ENCODE measurements at places on chromosomes 3 and 15.

- no peak for DNase-seq
Observed at GRCh38 chr3:172687501-172687900, 23.4 kb downstream of the NCEH1 start.

GRCh38 chr15:48300038-48300437 lies 31.2 kb upstream of the DUT start:
- DNase-seq: no peak

GRCh38 chr3:157872902-157873301 lies 233.3 kb downstream of the SHOX2 start:
- DNase-seq: no peak

GRCh38 chr3:14480207-14481017 lies 59.7 kb downstream of the GRIP2 start:
- DNase-seq: no peak

DNA sequence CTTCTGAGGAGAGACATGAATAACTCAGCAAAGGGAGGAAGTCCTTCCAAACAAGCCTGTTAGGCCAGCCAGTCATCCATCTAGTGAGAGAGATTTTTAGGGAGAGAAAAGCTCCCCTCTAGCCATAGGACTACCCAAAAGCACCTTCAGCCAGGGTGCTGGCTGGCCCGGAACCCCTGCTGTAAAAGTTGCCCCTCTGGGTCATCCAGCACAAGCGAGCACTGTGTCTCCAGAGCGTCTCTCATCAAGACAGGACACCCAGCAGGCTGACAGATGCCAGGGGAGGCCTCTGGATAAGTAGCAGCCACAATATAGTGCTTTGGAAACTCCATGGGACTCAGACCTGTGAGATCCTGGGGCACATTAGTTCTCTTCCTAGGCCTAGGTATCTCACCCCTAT lies 24.5 kb downstream of the ANXA2 start:
- no peak for DNase-seq

- DNase-seq: no peak
Observed at GRCh38 chr15:25877681-25878080, 14.6 kb upstream of the ATP10A start.

DNA sequence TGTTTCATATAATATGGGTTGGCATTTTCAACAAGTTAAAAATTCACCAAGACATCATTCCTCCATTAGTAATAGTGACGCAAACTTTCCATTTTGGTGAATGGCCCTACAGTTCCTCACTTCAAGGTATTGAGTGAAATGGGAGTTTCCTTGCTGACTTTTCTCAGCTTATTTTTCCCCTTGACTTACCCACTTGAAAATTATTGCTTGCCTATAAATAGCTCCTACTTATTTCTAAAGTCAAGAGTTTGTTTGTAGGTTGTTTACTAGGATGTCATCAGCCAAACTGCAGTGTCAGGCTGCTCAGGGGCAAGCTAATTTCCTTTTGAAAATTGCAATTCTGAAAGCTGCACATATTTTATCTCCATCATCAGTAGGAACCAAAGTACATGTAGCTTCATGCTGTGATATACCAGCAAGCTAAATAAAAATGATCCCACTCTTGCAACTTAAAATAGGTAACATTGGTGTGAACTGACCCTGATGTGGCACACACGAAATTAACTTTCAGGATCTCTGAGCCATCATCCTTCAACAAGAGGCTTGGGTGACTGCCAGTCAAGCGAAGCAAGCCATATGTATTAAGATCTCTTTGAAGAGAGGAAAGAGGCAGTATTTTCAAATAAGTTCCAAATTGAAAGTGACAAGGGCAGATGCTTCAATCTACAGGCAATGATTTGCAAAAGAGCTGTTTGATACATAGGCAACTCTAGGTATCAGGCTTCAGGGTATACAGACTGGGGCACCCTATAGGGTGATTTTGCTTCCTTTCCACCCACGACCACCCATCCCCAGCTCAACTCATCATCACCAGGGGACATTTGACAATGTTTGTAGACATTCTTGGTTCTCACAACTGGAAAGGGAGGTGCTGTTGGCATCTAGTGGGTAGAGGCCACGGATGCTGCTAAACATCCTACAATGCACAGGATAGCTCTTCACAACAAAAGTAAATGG lies 66.8 kb upstream of the RASGRP1 start:
- no peak for DNase-seq

- no peak for DNase-seq
Observed at GRCh38 chr15:78969687-78970349, 25.0 kb upstream of the CTSH start.

GRCh38 chr3:126212620-126213378 lies 32.4 kb upstream of the ALDH1L1 start:
- no peak for DNase-seq

DNA sequence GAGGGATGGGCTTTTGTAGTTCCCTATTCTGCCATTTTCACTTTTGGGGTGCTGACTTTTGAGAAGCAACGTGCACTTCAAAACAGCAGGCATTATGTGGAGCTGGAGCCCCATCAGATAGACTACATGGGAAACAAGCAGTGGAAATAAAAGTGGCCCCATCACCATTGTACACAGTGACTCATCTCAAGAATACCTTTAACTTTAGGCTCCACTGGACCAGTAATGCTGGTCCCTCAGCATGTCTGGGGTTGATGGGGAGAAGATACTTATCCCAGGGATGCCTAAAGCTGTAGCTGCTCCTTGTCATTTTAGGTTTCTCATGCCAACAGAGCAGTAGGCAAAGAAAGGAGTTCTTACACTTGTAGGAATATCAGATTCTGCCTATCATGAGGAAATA lies 45.0 kb downstream of the LSM3 start:
- no peak for DNase-seq

DNA sequence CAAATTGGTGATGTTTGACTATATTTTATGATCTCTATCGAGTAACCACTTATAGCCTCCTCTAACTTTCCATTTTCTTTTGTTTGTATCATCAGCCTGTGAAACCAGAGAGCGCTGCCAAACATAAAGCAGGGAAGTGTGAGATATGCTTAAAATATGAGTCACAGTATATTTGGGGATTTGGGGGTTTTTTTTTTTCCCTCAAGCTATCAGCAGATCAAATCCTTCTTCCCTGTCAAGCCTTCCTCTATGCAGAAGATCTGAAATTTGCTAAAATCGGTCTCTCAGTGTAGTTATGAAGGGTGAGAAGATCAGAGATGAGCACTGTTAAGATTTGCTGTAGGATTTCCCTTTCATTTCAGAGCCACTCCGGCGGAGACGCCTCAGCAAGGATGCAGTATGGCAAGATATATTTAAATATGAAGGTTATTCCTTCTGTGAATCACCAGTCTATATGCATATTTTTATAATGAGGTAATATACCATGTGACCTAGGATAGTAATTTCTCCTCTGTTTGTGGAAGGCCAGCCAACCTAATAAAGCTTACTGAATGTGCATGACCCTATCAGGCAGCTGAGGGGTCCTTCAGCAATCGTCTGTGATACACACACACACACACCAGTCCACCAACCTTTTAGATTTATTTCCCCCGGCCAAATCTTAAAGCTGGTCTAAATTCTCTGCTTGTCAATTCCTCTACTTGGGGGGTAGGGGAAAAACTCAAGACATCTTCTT lies 474.1 kb downstream of the FOXP1 start:
- no peak for DNase-seq

- no peak for DNase-seq
Observed at GRCh38 chr15:29805043-29805707, 17.1 kb downstream of the TJP1 start.

GRCh38 chr3:38114052-38114874 lies 22.7 kb downstream of the ACAA1 start:
- DNase-seq: no peak

DNA sequence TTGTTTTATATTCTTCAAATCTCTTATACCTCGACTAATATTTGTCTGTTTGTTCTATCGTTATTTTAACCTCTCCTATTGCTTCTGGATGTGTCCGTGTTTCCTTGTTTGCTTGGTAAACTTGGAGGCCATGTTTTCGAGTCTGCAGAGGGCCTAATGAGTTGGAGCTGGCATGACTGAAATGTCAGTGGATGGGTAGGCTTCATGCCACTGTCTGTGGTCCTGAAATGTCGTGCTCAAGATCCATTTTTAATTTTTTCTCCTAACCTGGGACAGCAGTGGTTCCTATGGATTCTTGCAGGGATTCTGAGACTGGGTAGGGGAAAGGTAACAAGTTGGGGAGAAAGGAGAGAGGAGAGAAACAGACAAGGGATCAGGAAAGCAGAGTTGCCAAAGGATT lies 18.8 kb upstream of the GASK1A start:
- no peak for DNase-seq

GRCh38 chr3:71240034-71240433 lies 343.5 kb downstream of the FOXP1 start:
- no peak for DNase-seq

DNA sequence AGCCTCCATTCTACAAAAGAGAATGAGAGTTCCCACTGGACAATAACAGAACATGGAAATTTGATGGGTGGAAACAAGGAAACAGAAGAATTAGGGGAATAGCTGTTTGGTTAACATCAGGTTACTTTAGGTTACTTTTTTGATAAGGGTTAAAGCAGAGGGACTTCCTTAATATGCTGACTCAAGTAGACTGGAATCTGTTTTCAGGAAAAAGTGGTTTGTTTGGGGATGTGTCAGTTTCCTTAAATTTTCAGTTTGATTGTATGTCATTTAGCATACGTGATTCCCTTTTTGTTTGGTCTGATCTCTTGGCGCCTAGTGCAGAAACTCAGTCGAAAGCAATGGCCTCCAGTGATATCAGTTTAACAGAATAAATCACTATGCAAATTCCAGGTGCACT lies 411.8 kb upstream of the GRM7 start:
- DNase-seq: no peak

GRCh38 chr3:93973131-93974126 lies at the start of gene PROS1:
Gene PROS1 (minus strand): TSS chr3:93973896. CDS start chr3:93973749, 147 bp downstream.
- peak; percentile 83 for DNase-seq

DNA sequence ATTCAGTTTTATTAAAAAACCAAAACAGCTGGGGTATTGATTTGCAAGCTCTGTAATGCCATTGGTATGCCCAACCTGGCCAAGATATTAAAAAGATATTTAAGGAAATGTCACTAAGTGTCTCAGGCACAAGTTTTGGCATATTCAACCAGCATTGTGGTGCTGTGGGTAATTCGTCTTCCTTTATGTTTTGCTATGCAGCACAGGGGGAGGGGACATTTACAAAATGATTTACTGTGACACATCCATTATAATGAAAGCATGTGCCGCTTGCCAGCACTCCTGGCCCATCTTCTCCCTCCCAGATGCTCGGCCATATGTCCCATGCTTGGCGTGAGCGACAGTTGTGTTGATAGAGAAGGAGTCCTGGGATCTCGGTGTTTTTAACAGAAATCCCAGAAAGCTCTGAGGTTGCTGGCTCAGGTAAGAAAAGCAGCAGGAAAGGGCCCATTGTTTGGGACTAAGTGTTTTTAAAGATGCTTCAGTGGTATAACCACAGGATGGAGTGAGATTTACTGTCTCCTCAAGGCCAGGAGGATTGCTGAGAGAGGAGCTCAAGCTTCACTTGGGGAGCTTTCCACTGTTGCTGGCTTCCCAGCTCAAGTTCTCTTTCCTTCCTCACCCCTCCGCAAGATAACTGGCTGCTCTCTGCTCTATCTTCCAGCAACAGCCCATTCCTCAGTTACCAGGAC lies 158.2 kb upstream of the TSC22D2 start:
- DNase-seq: peak; percentile 37

DNA sequence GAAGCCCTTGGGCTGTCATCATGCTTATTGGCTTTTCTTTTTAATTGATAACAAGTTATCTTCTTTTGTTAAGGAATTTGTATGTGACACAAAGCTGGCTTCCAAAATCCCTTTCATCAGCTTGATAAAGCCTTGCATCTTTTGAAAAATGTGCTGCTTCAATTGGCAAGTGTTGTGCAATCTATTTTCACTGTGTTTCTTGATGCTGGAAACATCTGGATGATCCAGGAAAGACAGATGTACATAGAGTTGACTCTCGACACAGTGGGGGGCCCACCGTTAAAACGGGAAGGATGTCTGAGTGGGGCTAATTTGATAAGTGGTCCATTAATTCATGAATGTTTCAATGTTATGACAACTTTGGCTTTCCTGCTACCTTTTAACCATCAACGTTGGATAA lies 158.3 kb upstream of the WNT5A start:
- DNase-seq: no peak

- no peak for DNase-seq
Observed at GRCh38 chr15:47409600-47409999, 307.7 kb upstream of the SEMA6D start.

DNA sequence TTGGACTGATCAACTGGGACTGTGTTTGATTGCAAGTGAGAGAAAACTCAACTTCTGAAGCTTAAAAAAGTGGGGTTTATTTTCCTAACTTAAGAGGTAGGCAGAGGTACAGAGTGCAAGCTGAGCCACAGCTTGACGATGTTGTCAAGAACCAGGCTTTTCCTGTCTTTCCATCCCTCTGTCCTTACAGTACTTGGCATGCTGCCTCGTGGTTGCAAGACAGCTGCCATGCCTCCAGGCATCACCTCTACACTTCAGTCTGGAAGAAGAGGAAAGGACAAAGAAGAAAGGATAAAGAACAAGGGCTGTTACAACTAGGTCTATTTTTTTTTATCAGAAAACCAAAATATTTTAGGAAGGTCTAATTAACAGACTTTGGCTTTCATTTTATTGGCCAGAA lies 51.8 kb upstream of the GALNT15 start:
- no peak for DNase-seq

- no peak for DNase-seq
Observed at GRCh38 chr15:101545548-101546505, 56.3 kb upstream of the PCSK6 start.

GRCh38 chr3:187017511-187018230 lies 87.3 kb downstream of the ST6GAL1 start:
- DNase-seq: no peak

- no peak for DNase-seq
Observed at GRCh38 chr3:53989451-53989850, 97.8 kb upstream of the SELENOK start.

DNA sequence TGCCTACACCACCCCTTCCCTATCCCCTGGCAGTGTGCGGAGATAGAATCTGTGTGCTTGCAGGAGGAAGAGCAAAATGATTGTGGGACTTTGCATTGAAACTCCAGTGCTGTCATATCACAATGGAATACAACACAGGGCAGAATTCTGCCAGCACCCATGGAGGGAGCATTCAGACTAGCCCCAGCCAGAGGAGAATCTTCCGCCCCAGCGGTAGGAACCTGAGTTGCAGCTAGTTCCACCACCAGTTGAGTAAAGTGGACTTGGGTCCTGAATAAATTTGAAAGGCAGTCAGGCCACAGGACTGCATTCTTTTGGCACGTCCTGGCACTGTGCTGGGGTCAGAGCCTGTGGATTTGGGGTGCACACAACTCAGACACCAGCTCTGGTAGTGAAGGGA lies 27.5 kb downstream of the NCBP2 start:
- no peak for DNase-seq

- no peak for DNase-seq
Observed at GRCh38 chr3:146468671-146469149, 651 bp downstream of the PLSCR2 start.

- DNase-seq: no peak
Observed at GRCh38 chr15:48565560-48566482, 79.7 kb downstream of the FBN1 start.

GRCh38 chr3:22353126-22353525 lies 602.1 kb upstream of the ZNF385D start:
- no peak for DNase-seq

GRCh38 chr3:150227839-150228238 lies 180.3 kb upstream of the TSC22D2 start:
- peak; percentile 73 for DNase-seq

All from SK-N-DZ (cell line).